Stimulated activated naive B cell treated with anti-CD40 and anti-IgM and Interleukin-4, amounts not matched to agents 10 μg/mL and 1 μg/mL and 100 μg/mL, for 72 hours (primary cell): ENCODE measurements at places on chromosomes 13 and 19.

- DNase-seq = no peak
Measured at GRCh38 chr13:49922301-49922700, 13.8 kb downstream of the SPRYD7 start.

GRCh38 chr19:46713781-46714443, 3.0 kb downstream of the PRKD2 start:
- peak; percentile 39 for DNase-seq

GRCh38 chr13:48578516-48579164, 45.8 kb upstream of the RCBTB2 start:
- no peak for DNase-seq

DNA sequence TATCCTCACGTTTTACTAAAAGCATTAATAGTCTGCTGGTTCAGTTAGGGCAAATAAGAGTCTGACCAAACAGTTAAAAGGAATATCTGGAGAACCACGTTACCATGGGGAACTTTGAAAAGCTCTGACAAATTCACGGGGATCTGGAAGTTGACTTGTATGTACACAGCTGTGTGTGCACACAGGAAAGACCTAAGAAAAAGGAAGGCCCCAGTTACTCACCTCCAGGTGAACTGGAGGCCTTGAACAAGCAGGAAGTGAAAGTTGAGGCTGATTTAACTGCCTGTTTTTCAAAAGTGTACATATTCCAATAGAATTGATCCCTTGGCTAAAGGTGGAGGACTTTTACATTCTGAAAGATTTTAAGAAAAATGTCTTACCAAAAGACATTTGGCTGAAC, 1891.6 kb upstream of the PCDH20 start:
- DNase-seq = no peak

- DNase-seq = no peak
Measured at GRCh38 chr13:33318037-33318436, 32.5 kb upstream of the STARD13 start.

DNA sequence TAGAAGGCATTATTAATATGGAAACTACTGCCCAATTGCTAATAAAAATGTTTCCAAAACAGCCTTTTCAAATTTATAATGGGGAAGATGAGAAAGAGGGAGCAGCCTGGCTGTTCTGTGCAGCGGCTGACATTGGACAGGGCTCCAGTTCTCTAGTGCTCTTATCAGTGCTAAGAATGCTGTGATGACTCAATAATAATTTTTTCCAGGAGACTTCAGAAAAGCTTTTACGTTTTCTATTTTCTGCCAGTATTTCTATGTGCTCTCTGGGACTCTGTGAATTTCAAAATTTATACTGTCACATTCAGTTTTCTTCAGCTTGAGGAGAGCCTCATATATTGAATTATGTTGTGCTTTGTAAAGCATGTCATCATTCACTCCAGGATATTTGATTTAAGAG, 209.6 kb downstream of the VWA8 start:
- DNase-seq = no peak

- DNase-seq = no peak
Measured at GRCh38 chr13:39567569-39567968, 35.4 kb downstream of the LHFPL6 start.

DNA sequence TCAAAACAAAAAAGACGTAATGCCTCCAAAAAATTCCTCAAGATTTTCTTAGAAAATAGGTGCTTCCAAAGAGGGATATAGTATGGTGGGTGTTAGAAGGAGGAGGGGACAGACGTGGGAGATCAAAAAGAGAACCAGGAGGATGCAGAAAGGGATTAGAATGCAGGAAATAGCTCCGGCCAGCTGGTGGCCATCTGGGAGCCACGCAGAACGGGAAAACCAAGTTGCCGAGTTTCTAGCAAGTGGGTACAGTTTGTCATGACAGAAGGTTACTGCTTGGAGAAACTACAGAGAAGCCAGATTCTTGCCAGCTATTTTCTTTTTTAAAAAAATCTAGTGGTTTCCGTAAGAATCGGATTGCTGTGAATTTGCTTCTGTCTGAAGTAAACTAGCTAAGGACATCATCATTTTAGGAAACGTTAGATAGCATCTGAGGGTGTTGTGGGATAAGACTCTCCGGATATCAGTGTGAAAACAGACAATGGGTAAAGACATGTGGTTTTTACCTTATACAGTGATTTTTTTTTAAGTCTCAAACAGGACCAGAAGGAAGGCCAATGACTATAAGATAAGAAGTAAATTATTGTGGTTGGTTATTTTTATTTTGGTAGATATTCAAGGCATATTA, 104.9 kb downstream of the HSPH1 start:
- no peak for DNase-seq

DNA sequence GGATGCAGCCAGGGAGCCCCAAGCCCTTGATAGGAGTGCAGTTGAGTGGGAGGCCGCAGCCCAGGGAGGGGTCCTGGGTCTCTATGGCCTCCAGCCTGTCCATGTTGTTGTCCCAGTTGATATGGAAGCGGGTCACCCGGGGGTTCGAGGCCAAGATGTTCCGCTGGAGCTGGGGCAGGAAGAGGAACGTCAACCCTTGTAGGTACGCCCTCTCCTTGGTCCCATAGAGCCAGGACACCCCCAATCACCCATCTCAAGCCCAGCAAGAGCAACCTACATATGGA, 2.9 kb upstream of the PRKACA start:
- no peak for DNase-seq

- DNase-seq = no peak
Measured at GRCh38 chr13:99956473-99957349, 14.9 kb downstream of the ZIC5 start.

DNA sequence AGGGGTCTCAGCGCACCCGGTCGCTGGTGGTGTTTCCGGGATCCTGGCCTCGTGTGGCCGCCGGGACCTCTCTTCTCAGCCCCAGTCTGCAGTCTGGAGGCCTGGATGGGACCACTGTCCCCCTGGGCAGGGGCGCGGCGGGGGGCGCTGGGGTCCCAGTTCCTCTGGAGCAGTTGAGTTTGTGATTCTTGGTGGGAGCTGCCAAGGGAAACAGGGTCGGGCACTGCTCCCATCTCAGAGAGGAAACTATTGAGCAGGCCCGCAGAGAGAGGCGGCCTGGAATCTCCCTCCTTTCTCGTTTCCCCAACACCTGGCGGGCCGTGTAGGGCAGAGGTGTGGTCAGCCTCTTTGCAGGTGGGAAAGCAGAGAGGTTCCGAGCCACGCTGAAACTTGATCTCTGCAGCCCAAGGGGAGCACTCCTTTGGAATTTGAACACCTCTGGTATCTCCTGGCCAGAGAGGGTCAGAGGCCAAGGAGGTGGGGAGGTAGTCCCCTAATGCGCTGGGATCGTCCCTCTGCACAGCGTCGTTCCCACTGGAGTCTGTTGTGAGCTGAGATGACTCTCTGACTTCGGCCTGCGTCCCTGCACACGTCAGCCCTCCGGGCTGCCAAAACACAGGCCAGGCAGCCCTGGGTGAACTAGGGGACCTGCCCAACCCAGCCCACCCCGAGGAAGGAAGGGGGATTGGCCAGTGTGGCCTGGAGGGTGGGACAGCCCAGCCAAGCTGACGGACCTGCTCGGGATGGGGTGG, 741 bp downstream of the PLEKHF1 start:
- peak; percentile 28 for DNase-seq

DNA sequence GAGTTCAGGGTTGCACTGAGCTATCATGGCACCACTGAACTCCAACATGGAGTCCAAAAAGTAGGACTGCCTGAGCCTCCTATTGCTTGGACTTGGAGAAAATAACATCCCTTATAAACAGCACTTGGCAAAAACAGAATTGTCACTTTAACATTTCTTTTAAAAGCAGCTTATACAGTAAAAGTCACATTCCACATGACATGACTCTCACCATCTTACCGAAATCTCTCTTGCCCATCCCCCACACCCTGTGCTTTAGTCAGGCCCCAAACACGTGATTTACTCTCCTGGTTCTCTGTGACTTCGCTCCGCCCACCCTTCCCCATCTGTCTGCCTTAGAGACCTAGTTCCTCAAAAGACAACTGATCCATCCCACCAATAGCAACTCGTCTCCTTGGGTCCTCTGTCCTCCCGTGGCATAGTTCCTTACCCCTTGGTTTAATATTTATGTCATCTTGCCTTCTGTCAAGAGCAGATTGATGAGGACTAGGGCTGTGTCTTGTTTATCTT, 4.6 kb downstream of the SAFB start:
- peak; percentile 50 for DNase-seq

- DNase-seq = no peak
Measured at GRCh38 chr19:46350758-46351159, 3.9 kb downstream of the PPP5C start.

DNA sequence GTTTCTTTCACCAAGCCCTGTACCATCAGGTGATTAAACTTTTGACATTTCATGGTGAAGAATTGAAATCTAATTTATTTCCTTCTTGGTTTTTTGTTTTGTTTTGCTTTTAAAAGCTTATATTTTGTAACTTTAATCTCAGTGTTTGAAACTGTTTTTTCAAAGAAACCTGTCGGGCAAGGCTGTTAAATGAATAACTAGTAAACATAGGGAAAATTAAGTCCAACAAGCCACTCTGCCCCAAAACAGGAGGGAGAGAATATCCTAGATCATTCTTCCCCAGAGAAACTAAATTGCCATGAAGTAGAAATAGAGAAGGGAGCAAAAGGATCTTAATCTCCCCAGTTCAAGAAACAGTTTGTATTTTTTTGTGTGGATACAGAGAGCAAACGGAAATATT, 98.2 kb downstream of the FREM2 start:
- DNase-seq = no peak

- no peak for DNase-seq
Measured at GRCh38 chr13:37179645-37180044, 74.2 kb upstream of the CSNK1A1L start.

GRCh38 chr13:32206097-32206740, 108.9 kb downstream of the ZAR1L start:
- no peak for DNase-seq

- peak; percentile 74 for DNase-seq
Measured at GRCh38 chr19:6674868-6675305, 4.9 kb upstream of the TNFSF14 start.

DNA sequence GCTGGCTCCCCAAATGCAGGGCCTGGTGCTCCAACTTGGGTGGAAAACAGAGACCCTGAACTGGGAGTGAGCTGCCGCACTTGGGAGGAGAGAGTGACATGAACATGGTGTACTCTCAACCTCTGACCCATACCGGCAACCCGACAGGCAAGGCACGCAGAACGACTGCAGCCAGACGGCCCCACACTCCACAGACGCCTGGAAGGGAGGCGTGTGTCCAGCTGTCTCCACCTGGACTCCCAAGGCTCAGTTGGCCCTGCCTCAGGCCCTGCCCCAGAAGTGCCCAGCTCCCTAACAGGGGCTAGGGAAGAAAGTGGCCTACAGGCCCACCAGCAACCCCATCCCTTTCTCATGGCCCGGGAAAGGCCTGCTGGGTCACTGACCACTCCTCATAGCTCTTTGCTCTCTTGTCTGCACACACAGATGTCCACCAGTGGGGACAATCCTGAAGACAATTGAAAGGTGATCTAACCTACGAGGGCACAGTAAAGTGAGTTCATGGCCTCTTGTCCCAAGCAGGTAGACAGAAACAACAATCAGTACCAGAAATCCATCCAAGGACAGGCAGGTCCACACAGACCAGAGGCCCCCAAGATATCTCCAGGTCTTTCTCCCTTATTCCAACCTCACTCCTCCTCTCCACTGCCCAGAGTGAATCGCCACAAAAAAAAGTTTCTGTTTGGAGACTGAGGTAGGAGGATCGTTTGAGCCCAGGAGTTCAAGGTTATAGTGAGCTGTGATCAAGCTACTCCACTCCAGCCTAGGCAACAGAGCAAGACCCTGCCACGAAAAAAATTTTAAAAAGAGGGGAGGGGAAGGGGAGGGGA, 28.2 kb downstream of the ELL start:
- no peak for DNase-seq

- no peak for DNase-seq
Measured at GRCh38 chr19:53034054-53034453, 10.5 kb upstream of the ERVV-2 start.
